ENCODE measurements at places on chromosomes 3 and 15.

DNA sequence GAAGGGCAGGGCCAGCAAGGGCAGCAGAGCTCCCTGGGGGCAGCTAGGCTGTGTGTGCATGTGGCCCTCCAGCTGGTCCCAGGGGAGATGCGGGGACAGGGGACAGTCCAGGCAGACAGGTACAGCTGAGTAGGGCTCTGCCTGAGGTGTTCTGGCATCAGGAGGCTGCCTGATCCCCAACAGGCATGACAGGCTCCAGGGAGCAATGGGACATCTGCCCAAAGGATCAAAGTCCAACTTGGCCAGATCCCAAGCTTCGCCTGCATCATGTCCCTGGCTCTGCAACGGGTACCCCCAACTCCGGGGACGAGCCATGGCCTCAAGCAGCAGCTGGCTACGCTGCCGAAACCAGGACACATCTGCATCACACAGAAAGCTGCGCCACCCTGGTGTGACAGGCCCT lies 21.8 kb downstream of the ATRIP start:
- DNase-seq: no peak

GRCh38 chr3:177525987-177526712 lies 328.9 kb upstream of the TBL1XR1 start:
- no peak for DNase-seq

- DNase-seq: no peak
Observed at GRCh38 chr3:48934333-48934991, 15.8 kb downstream of the ARIH2 start.

- DNase-seq: no peak
Observed at GRCh38 chr3:158384019-158384418, 187.0 kb upstream of the MLF1 start.

DNA sequence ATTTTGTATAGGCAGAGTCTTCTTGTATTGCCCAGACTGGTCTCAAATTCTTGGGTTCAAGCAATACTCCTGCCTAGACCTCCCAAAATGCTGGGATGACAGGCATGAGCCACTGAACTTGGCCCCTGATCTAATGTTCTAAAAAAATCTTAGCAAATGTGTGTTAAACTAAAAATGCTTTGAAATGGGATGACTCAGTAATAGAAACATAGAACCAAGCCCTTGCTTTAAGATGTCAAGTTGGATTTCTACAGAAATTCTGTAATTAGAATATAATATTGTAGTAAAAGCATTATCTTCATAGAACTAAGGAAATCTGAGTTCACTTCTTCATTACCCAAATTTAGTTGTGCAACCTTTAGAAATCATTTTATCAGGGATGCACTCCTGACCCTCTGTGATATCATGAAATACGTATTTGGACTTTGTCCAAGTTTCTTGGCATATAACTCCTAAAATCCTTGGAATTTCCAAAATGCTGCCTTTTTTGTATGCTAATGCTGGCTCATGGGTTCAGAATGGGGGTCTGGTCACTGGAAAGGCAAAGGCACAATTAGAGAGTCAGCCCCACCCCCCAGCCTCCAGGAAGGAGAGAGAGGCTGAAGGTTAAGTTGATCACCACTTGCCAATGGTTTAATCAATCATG lies 217.3 kb downstream of the TP63 start:
- no peak for DNase-seq

GRCh38 chr3:30123755-30124154 lies 482.6 kb upstream of the TGFBR2 start:
- no peak for DNase-seq

- no peak for DNase-seq
Observed at GRCh38 chr3:136516095-136516494, 236.1 kb downstream of the STAG1 start.

GRCh38 chr3:125401402-125401801 lies 26.3 kb upstream of the ZNF148 start:
- DNase-seq: no peak

- no peak for DNase-seq
Observed at GRCh38 chr3:143001034-143001368, 369 bp upstream of the U2SURP start.

- no peak for DNase-seq
Observed at GRCh38 chr15:27843146-27843545, 256.0 kb downstream of the OCA2 start.

GRCh38 chr3:63661242-63661641 lies 8.8 kb downstream of the SNTN start:
- DNase-seq: no peak

GRCh38 chr3:6860149-6860953 lies 564 bp upstream of the GRM7 start:
- no peak for DNase-seq

GRCh38 chr3:39325236-39325635 lies 4.3 kb upstream of the CCR8 start:
- DNase-seq: no peak
